Frontal cortex (tissue), 4 donors: ENCODE measurements at places on chromosomes 12 and 14. TPM values are rescaled to one million over a fixed set of nuclear protein-coding genes. Genes with fewer than 3 reads are reported as not detected.

DNA sequence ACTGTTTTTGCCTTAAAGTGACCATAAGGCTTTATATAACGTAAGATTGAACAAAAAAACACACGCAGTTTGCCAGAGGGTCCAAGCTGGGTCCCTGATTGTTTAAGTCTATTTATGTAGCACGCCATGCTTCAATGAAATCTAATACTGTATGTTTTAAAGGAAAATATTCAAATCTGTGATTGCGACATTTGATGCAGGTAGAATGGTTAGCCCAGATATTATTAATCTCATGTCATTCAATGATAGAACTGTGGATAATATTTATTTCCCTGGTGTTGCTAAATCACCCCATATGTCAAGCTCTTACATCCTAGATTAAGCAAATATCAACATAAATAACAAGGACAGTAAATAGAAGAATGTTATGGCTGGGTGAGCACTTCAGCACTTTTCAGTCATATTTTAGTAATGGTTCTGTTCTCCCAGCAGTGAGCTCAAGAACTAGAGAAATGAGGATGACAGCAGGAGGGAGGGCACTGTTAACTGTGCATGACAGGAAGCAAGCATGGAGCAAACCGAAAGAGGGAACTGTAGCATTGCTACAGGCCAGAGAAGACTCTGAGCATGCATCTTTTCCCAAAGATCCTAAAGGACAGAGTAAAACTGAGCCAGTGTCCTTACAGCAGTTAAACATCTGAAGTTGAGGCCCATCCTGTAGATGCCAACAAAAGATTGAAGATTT lies 465.7 kb upstream of the MGAT4C start:
- no peak for DNase-seq

- DNase-seq, result no peak
These were observed 158.0 kb downstream of the PIK3C2G start for GRCh38 chr12:18419311-18419710.

- DNase-seq, result no peak
These were observed 1441.9 kb upstream of the FLRT2 start for GRCh38 chr14:84087986-84088531.

DNA sequence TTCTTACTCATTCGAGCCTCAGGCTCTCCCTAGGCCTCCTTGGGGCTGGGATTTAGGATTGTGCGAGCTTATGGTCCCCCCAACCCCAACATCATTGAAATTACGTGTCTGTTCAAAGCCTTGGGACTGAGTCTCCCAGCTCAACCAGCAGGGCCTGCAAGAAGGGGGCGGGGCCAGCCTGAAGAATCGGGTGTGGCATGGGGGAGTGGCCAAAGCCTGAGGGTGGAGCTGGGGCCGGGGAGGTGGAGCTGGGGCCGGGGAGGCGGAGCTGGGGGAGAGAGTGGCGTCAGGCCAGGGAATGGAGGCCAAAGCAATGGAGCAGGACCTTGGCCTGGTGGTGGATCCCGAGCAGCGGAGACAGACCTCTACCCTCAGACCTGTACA lies 24.3 kb upstream of the HSPB8 start:
- DNase-seq, result no peak

GRCh38 chr14:67510121-67510520 lies 21.6 kb upstream of the TMEM229B start:
- DNase-seq, result no peak

DNA sequence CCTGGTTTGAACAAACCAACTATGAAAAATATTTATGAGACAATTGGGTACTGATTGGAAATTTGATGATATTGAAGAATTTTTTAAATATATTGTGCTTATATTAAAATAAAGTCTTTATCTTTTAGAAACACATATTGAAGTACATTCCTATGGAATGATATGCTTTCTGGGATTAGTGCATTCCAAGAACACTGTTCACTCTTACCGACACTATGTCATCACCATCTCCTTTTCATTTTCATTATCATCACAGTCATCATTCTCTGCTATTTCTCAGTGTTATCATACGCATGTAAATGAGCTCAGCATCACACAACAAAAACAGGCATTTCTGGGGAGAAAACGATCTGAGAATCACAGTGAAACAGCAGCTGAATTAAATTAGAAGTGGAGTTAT lies 513.3 kb upstream of the CCDC196 start:
- no peak for DNase-seq

DNA sequence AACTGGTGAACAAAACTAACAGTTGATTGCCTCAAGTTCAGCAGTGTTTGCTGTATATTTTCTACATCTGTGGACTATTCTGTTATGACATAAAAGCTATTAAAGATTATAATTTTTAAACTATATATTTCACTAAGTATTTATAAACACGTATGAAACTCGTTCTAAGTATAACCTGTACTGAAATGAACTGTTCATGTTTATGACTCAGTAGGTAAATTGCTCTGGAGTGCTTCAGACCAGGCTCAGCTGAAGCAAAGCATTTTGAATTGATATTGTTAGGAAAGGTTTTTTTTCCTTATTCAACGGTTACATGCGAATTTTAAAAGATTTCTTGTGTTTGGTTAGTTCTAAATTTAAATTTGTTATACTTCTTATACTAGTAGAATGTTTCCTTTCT lies 151.3 kb downstream of the RAD51B start:
- no peak for DNase-seq

DNA sequence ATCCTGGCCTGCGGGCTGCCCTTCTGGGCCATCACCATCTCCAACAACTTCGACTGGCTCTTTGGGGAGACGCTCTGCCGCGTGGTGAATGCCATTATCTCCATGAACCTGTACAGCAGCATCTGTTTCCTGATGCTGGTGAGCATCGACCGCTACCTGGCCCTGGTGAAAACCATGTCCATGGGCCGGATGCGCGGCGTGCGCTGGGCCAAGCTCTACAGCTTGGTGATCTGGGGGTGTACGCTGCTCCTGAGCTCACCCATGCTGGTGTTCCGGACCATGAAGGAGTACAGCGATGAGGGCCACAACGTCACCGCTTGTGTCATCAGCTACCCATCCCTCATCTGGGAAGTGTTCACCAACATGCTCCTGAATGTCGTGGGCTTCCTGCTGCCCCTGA lies 15.4 kb upstream of the BDKRB1 start:
- no peak for DNase-seq

DNA sequence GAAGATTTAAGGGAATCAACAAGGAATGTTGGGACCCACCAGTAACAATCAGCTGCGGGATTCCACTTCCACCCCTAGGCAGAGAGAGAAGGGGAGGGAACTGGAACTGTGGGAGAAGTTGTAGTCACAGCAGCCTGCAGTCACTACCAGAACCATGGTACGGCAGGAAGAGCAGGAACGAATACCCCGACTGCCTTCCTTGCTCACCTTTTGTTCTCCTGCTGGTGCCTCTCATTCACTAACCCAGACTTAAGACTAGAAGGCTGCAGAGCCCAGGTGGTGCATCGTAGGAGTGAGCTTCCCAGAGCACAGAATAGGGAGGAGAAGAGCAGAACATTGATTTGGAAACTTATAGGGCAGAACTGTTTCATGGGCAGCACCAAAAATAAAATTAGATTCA lies 154.2 kb downstream of the DYRK2 start:
- DNase-seq, result no peak

SYNDIG1L gene
- 6.9 TPM for total RNA-seq

PRPH gene
- 0.82 TPM for total RNA-seq
